NB4 (cell line): ENCODE measurements at places on chromosomes 2 and 18.
A peak's percentile ranks its signal among the peaks of the same experiment; 100 is the strongest.

DNA sequence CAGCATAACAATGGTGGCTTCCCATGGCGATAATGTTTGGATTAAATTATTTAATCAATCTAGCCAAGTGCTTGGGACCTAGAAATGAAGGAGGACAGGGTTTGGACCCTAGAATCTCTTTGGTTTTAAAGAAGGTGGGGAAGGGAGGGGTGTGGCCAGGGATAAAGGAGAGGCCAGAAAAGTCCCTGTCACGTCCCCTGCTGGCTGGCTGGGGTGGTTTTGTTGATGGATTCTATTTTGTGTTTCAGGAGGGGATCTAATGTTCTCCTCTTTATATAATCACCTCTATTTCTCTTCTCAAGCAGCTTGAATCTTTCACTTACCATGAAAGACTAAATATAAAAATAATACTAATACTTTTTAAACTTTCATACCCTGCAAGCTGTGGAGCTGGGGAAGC, 52.6 kb upstream of the GALR1 start:
- DNase-seq = no peak

GRCh38 chr2:216113572-216113971, 4.4 kb downstream of the XRCC5 start:
- DNase-seq = no peak

DNA sequence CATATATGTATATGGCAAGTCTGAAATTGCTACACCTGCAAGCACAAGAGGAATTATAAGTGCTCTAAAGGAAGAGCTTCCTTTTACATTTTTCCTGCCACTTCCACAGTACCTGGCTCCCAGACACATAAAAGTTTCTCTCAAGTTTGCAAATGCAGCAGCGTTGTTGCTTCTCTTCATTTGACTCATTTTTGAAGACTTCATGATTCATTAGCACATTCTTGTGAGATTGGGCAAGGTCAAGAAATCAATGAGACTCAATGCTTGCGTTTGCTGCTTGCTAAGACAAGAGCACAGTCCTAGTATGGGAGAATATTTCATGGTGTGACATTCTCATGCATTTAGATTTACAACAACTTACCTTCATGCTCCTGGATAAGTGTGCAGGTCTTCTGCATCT, 42.6 kb upstream of the PDCL3 start:
- DNase-seq = no peak

DNA sequence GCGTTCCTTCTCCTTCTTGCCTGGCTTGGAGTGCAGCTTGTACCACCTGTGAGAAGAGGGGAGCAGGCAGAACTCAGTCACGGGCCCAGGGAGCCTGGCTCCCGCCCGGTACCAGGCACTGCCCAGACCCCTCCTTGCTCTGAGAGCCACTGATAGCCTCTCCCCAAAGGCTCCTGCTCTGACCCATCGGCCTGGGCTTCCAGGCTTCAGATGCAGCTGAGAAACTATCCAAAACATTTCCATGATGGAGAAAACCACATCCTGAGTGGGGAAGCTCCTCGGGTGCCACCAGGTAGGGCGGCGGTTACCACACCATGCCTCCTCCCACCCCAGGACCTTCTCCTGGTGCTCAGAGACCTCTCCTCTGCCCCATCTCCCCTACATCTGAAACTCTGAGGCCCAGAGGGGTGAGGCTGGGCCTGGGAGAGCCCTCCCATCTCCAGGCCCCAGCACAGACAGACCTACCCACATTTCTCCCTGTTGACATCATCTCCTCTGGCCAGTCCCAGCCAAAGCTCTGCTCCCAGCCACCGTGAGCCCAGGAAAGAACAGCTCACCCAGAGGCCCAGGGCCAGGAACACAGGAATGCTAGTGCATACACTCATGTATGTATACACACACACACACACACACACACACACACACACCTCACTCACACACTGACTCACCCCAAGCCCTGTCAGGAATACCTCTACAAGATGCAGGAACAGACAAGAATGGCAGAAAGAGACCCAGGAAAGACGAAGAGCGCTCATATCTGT, 17.9 kb upstream of the SFXN5 start:
- DNase-seq = no peak

GRCh38 chr18:45106331-45106774, 425.7 kb downstream of the SETBP1 start:
- DNase-seq = peak; percentile 91

DNA sequence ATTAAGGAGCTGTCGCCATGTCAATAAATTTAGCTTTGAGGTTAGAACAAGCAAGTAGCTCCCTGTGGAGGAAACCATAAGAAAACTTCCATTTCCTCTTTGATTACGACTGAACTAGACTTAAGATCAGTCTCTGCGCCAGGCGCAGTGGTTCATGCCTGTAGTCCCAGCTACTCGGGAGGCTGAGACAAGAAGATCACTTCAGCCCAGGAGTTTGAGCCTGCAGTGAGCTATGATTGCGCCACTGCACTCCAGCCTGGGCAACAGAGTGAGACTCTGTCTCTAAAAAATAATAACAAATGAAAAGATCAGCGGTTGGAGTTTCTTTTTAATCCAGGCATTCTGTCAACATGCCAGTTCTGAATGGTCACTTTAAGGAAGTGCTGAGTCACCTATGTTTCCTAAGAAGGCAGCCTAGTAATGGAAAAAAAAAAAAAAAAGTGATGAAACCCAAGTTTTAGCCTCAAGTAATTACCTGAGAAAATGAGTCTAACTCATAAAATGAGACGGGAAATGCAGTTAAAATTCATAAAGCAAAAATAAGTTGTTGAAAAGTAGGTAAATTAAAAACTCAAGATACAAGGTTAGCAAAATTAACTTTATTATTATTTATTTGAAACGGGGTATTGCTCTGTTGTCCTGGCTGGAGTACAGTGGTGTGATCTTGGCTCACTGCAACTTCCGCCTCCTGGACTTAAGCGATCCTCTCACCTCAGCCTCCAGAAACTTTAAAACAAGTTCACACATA, 10.2 kb downstream of the C18orf32 start:
- peak; percentile 81 for DNase-seq
